T-helper 17 cell (primary cell): ENCODE measurements at places on chromosomes 2 and 18.

- no peak for DNase-seq
Measured at GRCh38 chr2:211093743-211094303, 537.4 kb downstream of the CPS1 start.

- DNase-seq = no peak
Measured at GRCh38 chr18:7987284-7987976, 420.3 kb downstream of the PTPRM start.

DNA sequence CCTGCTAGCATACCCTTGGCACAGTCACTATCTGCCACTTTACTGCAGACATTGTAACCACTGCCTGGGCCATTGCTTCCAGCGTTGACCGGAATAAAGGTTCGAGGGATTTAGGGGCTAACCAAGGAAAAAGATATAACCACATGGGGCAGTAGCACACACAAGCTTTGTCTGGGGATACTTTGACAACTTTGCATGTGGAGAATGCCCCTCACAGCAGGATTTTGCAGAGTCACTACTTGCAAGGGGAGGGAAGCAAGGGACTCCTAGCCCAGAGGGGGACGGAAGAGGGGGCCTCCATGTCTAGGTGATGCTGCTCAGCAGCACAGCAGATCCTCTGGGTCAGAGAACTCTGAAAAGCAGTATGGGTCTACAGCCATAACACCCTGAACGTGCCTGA, 138.7 kb downstream of the SPP2 start:
- DNase-seq = no peak

DNA sequence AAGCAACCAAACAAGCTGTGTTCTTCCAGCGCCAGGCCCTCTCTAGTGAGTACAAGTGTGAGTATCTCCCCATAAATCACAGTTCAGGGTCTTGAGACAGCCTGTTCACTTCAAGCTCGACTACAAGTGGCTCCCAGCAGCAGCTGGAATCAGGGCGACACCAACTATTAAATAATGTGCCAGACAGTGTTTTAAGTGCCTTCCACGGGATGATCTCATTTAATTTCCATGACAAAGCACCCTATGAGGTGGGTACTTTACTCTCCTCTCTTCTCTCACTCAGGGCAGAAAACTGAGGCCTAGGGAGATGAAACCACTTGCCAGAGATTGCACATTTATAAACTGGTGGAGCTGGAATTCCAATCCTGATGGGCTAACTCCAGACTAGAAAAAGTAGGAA, 2.6 kb upstream of the FAM136A start:
- no peak for DNase-seq

GRCh38 chr2:8984855-8985254, 18.6 kb downstream of the MBOAT2 start:
- DNase-seq = no peak

DNA sequence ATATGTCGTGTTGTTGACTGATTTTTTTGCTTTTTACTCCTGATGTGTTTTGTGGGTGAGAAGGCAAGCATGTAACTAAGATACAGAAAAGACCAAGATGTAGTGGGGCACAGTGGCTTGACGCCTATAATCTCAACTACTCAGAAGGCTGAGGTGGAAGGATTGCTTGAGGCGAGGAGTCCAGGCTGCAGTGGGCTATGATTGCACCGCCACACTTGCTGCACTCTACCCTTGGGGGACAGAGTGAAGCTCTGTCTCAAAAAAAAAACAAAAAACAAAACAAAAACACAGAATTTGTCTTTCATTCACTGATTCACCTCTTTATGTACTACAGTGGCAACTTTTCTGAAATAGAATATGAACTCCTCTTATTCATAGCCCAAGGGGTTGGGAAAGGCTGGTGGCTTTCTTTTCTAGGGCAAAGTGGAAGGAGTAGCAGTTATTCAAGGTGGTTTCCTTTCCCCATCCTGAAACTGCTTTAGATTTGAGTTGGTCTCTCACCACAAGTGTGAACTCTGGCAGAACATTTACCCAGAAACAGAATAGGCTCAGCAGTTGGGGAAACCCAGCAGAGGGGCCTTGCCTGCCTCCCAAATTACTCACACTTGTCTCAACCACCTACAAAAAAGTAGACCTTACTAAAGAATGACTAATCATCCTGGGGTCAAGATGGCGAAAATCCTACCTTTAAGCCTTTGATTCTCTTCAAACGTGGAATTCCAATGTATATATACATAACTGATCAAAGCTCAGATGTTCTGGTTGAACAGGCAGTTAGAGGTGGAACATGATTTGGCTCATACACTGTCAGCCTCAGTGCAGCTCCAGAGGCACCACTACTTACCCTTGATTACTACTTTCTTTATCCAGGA, 6.5 kb downstream of the TANK start:
- no peak for DNase-seq

GRCh38 chr18:75066936-75067335, 142.0 kb downstream of the PTGR3 start:
- no peak for DNase-seq
